ENCODE measurements at places on chromosomes 7 and 10.

- DNase-seq: no peak
Observed at GRCh38 chr10:79430936-79431335, 14.5 kb downstream of the ZCCHC24 start.

DNA sequence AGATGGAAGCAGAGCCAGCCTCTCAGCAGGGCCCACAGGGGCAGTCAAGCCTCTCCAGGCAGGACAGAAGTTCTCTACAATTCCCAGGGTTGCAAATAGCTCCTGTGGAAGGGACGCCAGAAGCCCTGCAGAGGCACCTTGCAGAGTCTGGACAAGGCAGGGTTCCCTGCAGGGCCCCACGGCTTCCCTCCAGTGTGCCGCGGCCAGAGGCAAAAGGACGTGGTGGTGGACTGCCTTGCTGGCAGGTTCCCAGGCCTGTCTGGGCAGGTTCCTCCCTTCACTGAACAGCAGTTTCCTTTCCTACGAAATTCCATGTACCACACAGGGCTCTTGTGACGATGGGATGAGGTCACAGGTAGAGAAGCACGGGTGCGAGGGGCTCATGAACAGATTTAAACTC is 25.1 kb downstream of the UPP1 start:
- no peak for DNase-seq

- DNase-seq: no peak
Observed at GRCh38 chr7:26648554-26648953, 215.8 kb downstream of the SKAP2 start.

DNA sequence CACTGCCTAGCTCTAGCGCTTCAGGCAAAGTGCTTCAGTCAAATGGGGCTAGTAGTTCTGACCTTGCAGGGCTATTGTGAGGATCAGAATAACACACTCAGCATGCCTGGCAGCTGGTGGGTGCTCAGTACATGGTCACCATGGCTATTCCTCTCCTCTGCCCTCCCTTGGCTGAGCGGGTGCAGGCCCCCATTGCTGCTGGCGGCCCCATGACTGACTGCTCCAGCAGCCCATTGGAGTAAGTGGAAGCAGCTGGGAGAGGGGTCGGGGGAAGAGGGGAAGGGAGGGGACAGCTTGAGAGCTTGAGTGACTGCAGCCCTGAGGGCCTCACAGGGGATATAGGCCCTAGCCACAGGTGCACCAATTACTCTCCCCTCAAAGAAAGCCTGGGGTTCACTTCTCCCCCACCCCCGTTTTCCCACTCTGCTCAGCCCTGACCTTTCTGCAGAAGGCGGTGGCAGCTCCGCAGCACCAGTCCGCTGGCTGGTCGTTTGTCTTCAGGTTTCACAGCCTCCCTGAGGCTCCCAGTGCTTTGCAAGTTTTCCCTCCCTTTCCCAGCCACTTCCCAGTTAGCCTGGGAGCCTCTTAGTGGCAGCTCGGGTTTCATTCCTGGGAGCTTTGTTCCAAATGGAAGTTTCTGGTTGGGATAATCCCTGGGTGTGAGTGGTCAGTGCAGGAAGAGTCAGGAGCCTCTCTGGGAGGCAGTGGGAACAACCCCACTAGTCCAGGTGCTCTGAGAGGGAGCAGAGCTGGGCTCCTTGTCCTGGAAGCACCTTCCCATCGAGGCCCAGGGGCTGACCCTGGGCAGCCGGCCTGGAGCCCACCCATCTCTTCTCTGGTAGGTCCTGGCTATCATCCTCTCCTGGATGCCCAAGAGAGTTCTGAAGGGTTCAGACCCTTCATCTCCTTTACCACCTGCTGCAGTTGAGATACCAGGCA is 16.3 kb downstream of the FGF8 start:
- DNase-seq: peak; percentile 46

DNA sequence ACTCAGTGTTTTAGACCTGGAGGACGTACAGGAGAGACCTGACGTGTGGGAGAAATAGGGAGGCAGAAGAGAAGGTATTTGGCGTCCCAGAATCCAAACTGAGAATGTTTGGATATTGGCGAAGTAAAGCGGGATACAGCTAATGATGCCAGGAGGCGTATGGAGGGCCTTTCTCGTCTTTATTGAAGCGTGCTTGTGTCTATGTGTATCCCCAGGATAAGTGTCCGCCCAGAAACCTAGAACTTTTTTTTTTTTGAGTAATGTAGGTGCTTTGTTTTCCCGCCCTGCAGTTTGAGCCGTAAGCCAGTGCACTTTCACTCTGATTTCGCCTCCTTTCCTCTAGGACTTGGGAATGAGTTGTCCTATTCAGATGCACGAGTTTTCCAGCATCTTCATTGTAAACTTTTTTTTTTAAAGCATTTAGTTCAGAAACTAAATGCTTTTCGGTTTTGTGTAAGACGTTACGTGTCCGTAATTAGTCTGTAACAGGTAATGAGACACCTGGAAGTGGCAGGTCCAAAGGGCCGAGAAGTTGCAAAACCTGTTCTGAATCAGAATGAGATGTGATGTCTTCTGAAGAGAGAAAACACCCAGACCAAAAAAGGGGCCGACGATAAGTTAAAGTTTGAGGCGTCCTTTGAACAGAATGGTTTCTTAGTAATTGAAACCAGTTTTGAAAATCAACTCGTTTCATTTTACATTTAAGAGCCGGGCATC is 746 bp downstream of the ARL5B start:
- no peak for DNase-seq

DNA sequence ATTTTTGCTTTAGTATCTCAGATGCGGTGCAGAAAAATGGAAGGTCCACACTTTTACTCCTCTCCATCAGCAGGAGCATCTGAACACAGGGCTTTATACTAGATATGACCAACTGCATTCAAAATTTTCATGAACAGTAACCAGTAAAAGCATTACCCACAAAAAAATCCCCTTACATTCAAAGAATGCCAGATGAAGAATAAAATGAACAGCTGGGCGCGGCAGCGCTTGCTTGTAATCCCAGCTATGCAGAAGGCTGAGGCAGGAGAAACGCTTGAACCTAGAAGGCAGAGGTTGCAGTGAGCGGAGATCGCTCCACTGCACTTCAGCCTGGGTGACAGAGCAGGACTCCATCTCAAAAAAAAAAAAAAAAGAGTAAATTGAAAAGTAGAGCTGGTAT is 3.1 kb downstream of the SAR1A start:
- no peak for DNase-seq

GRCh38 chr10:34176351-34176750 is 638.7 kb downstream of the PARD3 start:
- DNase-seq: no peak

GRCh38 chr10:132566892-132567291 is 29.3 kb downstream of the INPP5A start:
- no peak for DNase-seq

DNA sequence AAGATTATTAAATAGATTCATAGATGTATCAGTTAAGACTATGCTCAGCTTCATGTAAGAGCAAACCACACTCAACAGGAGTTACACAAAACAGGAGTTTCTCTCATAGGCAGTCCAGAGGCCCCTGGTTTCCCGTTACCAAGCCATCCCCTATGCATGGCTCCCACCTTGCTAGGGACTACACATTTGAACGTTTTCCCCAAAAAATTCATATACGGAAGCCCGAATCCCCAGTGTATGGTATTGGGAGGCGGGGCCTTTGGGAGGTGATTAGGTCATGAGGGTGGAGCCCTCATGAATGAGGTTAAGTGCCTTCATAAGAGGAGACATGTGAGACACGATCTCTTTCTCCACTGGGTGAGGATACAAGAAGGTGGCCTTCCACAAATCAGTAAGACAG is 29.1 kb downstream of the RSU1 start:
- DNase-seq: no peak

- DNase-seq: no peak
Observed at GRCh38 chr10:76397181-76398042, 966.0 kb downstream of the LRMDA start.

GRCh38 chr7:143372070-143372469 is 9.1 kb upstream of the ZYX start:
- no peak for DNase-seq

DNA sequence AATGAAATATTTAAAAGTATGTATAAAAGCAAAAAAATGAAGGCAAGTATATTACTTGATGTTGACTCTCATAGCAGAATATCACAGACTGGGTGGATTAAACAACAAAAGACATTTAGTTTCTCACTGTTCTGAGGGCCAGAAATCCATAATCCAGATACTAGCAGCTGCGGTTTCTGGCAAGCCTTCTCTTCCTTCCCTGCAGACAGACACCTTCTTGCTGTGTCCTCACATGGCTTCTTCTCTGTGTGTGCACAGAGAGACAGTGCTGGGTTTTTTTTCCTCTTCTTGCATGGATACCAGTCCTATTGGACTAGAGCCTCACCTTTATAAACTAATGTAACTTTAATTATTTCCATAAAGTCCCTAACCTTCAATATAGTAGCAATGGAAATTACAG is 127.9 kb upstream of the AKR1E2 start:
- no peak for DNase-seq

GRCh38 chr10:6267941-6268340 is 65.2 kb downstream of the PFKFB3 start:
- DNase-seq: no peak

GRCh38 chr7:137885678-137886077 is 38.9 kb upstream of the DGKI start:
- no peak for DNase-seq

- no peak for DNase-seq
Observed at GRCh38 chr7:111357691-111358090, 204.6 kb downstream of the IMMP2L start.

GRCh38 chr7:1460821-1461645 is 1.8 kb upstream of the MICALL2 start:
- peak; percentile 10 for DNase-seq

- peak; percentile 64 for DNase-seq
Observed at GRCh38 chr10:10677479-10677878, 340.2 kb upstream of the CELF2 start.

DNA sequence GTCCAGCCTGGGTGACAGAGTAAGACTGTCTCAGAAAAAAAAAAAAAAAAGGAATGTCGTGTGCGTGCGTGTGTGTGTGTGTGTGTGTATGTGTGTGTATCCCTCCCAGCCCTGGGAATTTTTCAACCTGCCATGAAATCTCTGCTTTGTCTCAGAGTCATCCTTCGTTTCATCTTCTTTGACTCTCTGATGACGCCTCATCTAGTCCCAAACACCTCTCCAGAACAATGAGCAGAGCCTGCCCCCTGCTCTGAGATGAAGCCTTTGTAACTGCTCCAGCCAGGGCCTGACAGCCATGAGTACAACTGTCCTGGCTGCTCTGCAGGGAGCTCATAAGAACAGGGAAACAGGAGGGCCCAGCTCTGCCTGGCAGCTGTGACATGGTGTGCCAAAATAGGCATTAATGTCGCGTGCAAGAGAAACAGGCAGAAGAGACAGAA is 149.5 kb downstream of the FAM107B start:
- peak; percentile 77 for DNase-seq

DNA sequence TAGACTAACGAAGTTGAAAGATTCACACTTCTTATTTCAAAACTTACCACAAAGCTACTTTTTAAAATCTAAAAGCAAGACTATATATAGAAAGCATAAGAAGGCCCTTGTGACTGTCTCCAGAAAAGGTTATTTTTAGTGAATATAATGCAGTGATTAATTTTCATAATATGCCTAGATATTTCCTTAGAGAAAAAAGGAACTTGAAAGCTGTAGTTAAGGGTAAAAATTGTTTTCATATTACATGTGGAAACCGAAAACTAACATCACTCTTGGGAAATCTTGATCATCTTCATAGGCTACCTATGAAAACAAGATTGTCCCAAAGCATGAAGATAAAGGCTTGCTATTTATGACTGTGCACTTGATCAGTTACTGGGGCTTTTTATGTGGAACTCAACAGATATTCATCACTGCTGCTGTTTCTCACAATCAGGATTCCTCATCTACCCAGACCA is 223.2 kb downstream of the SH2D4B start:
- DNase-seq: no peak

- no peak for DNase-seq
Observed at GRCh38 chr7:142771353-142771723, 568 bp downstream of the PRSS2 start.

DNA sequence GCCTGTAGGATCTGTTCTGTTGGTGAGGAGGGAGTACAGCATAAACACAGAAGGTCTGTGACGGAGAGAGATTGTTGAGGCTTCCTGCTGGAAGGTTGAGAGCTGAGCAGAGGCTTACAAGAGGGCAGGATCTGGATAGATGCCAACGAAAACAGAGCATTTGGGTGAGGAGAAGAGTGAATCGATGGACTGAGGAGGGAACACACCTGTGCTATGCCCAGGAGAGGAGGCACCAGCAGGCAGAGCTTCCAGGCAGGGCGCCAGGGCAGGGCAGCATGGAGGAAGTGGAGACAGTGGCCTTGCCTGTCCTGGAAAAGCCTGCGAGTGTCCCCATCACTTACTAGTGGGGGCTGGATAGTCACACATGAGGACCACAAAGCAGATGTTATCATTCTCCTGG is 282.9 kb downstream of the PAXIP1 start:
- no peak for DNase-seq

DNA sequence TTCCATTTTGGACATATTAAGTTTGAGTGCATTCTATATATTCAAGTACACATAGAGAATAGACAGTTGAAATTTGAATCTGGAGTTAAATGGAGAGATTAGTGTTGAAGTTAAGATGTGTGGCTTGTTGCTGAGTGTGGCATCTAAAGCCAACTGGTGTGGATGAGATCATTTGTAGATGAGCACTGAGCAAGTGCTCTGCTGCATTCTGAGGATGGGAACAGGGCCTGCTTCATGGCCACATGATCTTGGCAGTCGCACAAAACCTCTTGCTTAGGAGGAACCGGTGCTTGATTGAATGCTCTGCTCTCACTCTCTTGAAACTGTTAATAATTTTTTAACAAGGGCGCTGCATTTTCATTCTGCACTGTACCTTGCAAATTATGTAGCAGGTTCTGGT is 62.0 kb downstream of the EPDR1 start:
- no peak for DNase-seq

- peak; percentile 80 for DNase-seq
Observed at GRCh38 chr10:116833986-116834985, 15.0 kb upstream of the ENO4 start.

- no peak for DNase-seq
Observed at GRCh38 chr10:88117869-88118632, 254.6 kb downstream of the PTEN start.

GRCh38 chr10:21954690-21955089 is 48.8 kb downstream of the DNAJC1 start:
- DNase-seq: no peak

- no peak for DNase-seq
Observed at GRCh38 chr7:12303062-12303461, 92.0 kb downstream of the TMEM106B start.

DNA sequence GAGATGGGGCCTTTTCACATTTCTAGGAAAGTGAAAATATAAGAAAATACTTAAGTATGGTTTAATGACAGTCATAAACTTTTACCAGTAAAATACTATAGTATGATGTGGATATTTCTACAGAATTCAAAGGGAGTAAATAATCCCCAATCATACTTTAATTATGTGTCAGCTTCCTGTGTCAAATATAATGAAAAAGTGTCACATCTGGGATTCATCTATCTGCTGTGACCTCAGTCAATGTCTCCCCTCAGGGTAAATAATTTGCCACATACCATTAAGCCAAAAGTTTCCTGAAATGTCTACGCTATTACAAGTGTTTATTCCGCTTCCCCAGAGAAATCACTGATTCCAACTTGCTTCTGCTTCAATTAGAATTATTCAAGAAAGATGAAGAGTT is 110.5 kb downstream of the ITGA8 start:
- DNase-seq: no peak

All from retina (tissue), 1 donor.